ENCODE measurements at places on chromosomes 11 and 22.

DNA sequence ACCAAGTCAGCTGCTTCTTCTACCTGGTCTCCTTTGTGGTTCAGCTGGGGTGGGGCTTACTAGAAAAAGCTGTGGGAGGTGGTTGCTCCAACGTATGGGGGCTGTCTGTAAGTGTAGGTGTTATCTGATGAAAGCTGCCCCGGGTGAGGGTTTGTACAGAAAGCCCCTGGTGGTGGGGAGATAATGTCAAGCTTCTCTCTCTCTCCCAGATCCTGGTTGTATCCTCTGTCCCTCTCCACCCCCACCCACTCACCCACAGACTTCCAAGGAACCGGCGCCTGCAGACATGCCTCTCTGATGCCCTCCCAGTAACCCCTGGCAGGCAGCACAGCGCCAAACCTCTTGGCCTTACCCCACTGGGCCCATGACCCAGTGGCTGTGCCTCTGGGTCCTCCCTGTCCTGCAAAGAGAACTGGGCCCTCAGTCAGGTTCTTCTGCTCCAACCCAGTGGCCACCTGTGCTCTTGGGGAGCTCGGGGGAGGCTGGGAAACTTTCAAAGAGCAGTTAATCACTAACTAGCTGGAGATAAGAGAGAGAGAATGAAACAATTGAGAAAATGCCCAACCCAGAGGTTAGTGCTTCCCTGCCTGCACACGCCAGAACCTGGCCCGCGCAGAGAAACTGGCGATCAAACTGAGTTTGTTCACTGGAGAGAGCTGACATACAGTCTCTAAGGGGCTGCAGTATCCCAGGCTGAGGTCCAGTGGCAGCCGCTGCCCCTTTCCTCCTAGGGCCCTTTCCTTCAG, 20.4 kb upstream of the EHF start:
- peak; percentile 7 for DNase-seq

GRCh38 chr11:36996795-36997194, 398.8 kb upstream of the RAG2 start:
- DNase-seq, result no peak

- no peak for DNase-seq
These were observed 7.1 kb downstream of the HRAS start for GRCh38 chr11:528166-528814.

DNA sequence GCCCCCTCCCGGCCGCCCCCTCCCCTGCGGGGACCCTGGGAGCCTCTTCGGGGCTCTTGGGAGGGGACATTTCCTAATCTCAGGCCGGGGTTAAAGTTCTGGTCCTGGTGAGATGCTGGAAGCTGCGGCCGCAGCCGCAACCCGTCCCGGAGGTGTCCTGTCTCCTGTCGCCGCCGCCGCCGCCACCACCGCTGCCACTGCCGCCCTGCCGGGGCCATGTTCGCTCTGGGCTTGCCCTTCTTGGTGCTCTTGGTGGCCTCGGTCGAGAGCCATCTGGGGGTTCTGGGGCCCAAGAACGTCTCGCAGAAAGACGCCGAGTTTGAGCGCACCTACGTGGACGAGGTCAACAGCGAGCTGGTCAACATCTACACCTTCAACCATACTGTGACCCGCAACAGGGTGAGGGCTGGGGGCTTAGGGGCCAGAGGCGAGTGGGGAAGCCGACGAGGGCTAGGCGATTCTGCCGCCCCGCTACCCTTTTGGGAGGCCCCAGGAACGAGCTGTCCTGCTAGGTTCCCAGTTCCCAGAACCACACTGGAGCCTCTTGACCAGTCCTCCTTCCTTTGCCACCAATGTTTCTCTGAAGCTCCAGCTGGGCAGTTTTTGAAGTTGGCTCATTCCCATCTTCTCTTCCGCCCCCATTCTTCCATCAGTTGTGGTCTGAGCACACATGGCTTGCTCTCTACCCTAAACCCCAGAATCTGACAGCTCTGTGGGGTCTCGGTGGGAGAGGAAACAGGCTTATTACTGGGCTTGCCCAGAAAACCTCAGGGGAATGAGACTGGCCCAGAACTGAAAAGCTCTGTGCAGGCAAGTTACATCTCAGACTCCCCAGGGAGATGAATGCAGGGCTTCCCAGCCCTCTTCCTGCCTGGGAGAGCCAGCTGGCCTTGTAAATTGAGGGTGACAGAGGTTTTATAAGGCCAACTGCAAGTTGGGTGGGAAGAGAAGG, 781 bp downstream of the SIDT2 start:
- peak; percentile 70 for DNase-seq

Data from EH (cell line).